ENCODE measurements at places on chromosomes 6 and 20. TPM values are rescaled to one million over a fixed set of nuclear protein-coding genes. Genes with fewer than 3 reads are reported as not detected.
A peak's percentile ranks its signal among the peaks of the same experiment; 100 is the strongest.

SMIM29 gene
- total RNA-seq = 17.6 TPM

GRCh38 chr6:157561414-157561790 lies 180.4 kb downstream of the ZDHHC14 start:
- H3K4me1 ChIP-seq = peaks cover 74% of the 10 kb centered on the region
- DNase-seq = peak; percentile 73
- peaks cover 1% of the 10 kb centered on the region for H3K36me3 ChIP-seq
- no peaks in the 10 kb centered on the region for H3K27me3 ChIP-seq

DNA sequence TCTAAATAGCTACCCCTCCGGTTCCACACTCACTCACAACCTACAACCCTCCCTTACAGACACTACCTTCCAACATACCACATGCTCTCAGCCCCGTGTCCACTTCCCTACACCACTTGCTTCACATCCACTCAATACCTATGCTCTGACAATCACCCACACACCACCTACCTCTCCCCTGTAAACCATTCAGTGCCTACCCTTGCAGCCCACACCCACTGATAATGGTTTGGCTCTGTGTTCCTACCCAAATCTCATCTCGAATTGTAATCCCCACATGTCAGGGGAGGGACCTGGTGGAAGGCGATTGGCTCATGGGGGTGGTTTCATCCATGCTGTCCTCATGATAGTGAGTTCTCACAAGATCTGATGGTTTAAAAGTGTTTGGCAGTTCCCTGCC lies 9.8 kb upstream of the ZNF343 start:
- H3K4me1 ChIP-seq = no peaks in the 10 kb centered on the region
- peaks cover 2% of the 10 kb centered on the region for H3K27me3 ChIP-seq
- H3K36me3 ChIP-seq = no peaks in the 10 kb centered on the region
- H3K27ac ChIP-seq = no peak overlapping the region
- DNase-seq = no peak

EXOC2 gene
- total RNA-seq = 22.1 TPM

- H3K27ac ChIP-seq = peak overlapping the region; percentile 99
- DNase-seq = peak; percentile 25
- peak overlapping the region; percentile 94 for H3K4me3 ChIP-seq
- H3K27me3 ChIP-seq = no peaks in the 10 kb centered on the region
- peaks cover 8% of the 10 kb centered on the region for H3K4me1 ChIP-seq
- peaks cover 5% of the 10 kb centered on the region for H3K36me3 ChIP-seq
Measured at GRCh38 chr6:108260126-108260808, 573 bp downstream of the SNX3 start.

- no peaks in the 10 kb centered on the region for H3K4me1 ChIP-seq
- H3K27me3 ChIP-seq = no peaks in the 10 kb centered on the region
- H3K27ac ChIP-seq = no peak overlapping the region
- no peak for DNase-seq
- peaks cover 4% of the 10 kb centered on the region for H3K36me3 ChIP-seq
Measured at GRCh38 chr20:62668441-62669027, 26.2 kb downstream of the SLCO4A1 start.

Measured in GM12878 (cell line).